Endothelial cell (in vitro differentiated cells): ENCODE measurements at places on chromosomes 13 and 19. TPM values are rescaled to one million over a fixed set of nuclear protein-coding genes. Genes with fewer than 3 reads are reported as not detected.

- no peaks in the 10 kb centered on the region for H3K4me1 ChIP-seq
- H3K36me3 ChIP-seq, result no peaks in the 10 kb centered on the region
- no peak for DNase-seq
- peaks cover 9% of the 10 kb centered on the region for H3K27me3 ChIP-seq
- H3K4me3 ChIP-seq, result no peak overlapping the region
These were observed 2.8 kb upstream of the AZU1 start for GRCh38 chr19:824885-825284.

GRCh38 chr19:12733369-12734214, 892 bp downstream of the TRIR start:
- H3K27ac ChIP-seq, result peak overlapping the region; percentile 97
- DNase-seq, result no peak
- peak overlapping the region; percentile 98 for H3K4me3 ChIP-seq
- H3K36me3 ChIP-seq, result peaks cover 20% of the 10 kb centered on the region
- H3K4me1 ChIP-seq, result peaks cover 29% of the 10 kb centered on the region
- H3K27me3 ChIP-seq, result peaks cover 18% of the 10 kb centered on the region

- H3K27me3 ChIP-seq, result no peaks in the 10 kb centered on the region
- H3K27ac ChIP-seq, result no peak overlapping the region
- H3K36me3 ChIP-seq, result no peaks in the 10 kb centered on the region
- no peak for DNase-seq
- peaks cover 3% of the 10 kb centered on the region for H3K4me1 ChIP-seq
- no peak overlapping the region for H3K4me3 ChIP-seq
These were observed 4.0 kb downstream of the ZBTB7A start for GRCh38 chr19:4062419-4063368.

Gene ONECUT3
- not detected for total RNA-seq

Gene TTC9B
- total RNA-seq, result 1.1 TPM

DNA sequence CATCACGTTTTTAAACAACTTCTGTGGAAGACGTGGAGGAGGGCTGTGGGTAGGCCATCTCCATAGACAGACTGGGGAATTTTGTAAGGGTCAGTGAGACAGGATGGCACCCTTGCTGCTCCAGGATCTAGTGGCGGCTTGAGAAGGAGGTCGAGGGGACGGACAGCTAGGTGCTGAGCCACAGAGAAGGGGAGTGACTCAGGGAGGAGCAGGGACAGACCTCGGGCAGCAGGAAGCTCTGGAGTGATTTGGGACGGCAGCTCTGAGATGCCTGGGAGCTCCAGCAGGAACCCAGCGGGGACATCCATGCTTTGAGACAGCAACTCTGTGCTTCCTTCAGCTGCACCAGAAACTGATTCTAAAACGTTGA, 169.1 kb upstream of the SOX1 start:
- peaks cover 4% of the 10 kb centered on the region for H3K36me3 ChIP-seq
- peaks cover 15% of the 10 kb centered on the region for H3K27me3 ChIP-seq
- peaks cover 43% of the 10 kb centered on the region for H3K4me1 ChIP-seq
- DNase-seq, result no peak
- H3K27ac ChIP-seq, result no peak overlapping the region
- no peak overlapping the region for H3K4me3 ChIP-seq

- DNase-seq, result no peak
- peak overlapping the region; percentile 58 for H3K27ac ChIP-seq
- H3K4me3 ChIP-seq, result peak overlapping the region; percentile 83
- peaks cover 20% of the 10 kb centered on the region for H3K27me3 ChIP-seq
- peaks cover 30% of the 10 kb centered on the region for H3K36me3 ChIP-seq
These were observed 1.9 kb upstream of the FAM174C start for GRCh38 chr19:1273263-1274041.

Gene PPM1N
- total RNA-seq, result 0.33 TPM

Gene GJB2
- 0.23 TPM for total RNA-seq

- peak overlapping the region; percentile 71 for H3K4me3 ChIP-seq
- H3K36me3 ChIP-seq, result peaks cover 54% of the 10 kb centered on the region
- peaks cover 95% of the 10 kb centered on the region for H3K4me1 ChIP-seq
- H3K27me3 ChIP-seq, result peaks cover 14% of the 10 kb centered on the region
- H3K27ac ChIP-seq, result peak overlapping the region; percentile 83
These were observed 40.0 kb downstream of the COL4A2 start for GRCh38 chr13:110347088-110347487.

Gene SRRM5
- 0.26 TPM for total RNA-seq

GRCh38 chr13:39655041-39655568, 357 bp upstream of the COG6 start:
- peaks cover 8% of the 10 kb centered on the region for H3K4me1 ChIP-seq
- no peak for DNase-seq
- no peaks in the 10 kb centered on the region for H3K36me3 ChIP-seq
- peak overlapping the region; percentile 100 for H3K4me3 ChIP-seq
- peaks cover 2% of the 10 kb centered on the region for H3K27me3 ChIP-seq

- no peak overlapping the region for H3K4me3 ChIP-seq
- no peak for DNase-seq
- H3K36me3 ChIP-seq, result no peaks in the 10 kb centered on the region
- no peaks in the 10 kb centered on the region for H3K4me1 ChIP-seq
- H3K27me3 ChIP-seq, result peaks cover 10% of the 10 kb centered on the region
These were observed 1.9 kb downstream of the CBARP start for GRCh38 chr19:1235625-1236538.

- H3K4me3 ChIP-seq, result no peak overlapping the region
- H3K27me3 ChIP-seq, result no peaks in the 10 kb centered on the region
- no peak for DNase-seq
- no peaks in the 10 kb centered on the region for H3K36me3 ChIP-seq
- no peaks in the 10 kb centered on the region for H3K4me1 ChIP-seq
- no peak overlapping the region for H3K27ac ChIP-seq
These were observed 1700.1 kb upstream of the SLC10A2 start for GRCh38 chr13:104766319-104766718.

DNA sequence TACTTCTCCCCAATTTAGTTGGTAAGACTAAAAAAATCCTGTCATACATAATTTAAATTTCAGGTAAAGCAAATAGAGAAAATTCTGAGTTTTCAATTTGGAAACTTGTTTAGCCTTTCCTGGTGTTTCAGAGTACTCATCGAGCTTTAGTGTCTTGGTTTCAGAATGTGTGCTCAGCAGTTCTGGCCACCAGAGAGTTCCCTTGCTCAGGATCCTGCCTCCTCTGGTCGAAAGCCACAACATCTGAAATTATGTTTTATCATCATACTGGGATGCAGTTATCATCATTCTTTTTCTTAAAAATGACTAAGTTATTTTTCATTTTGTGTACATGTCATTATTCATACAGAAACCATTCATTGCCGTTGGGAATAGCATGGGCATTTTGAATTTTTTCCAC, 263.2 kb upstream of the SPRY2 start:
- no peak overlapping the region for H3K4me3 ChIP-seq
- H3K27ac ChIP-seq, result no peak overlapping the region
- H3K4me1 ChIP-seq, result no peaks in the 10 kb centered on the region
- no peak for DNase-seq

Gene OR7G1
- not detected for total RNA-seq

GRCh38 chr13:110650436-110650835, 35.1 kb downstream of the NAXD start:
- no peak overlapping the region for H3K27ac ChIP-seq
- H3K4me3 ChIP-seq, result no peak overlapping the region

- H3K36me3 ChIP-seq, result peaks cover 7% of the 10 kb centered on the region
- H3K27ac ChIP-seq, result no peak overlapping the region
- peaks cover 7% of the 10 kb centered on the region for H3K4me1 ChIP-seq
- H3K4me3 ChIP-seq, result no peak overlapping the region
- H3K27me3 ChIP-seq, result peaks cover 5% of the 10 kb centered on the region
- no peak for DNase-seq
These were observed 5.9 kb downstream of the LAMP1 start for GRCh38 chr13:113302986-113303385.

GRCh38 chr13:49566461-49566860, 18.9 kb downstream of the RCBTB1 start:
- no peaks in the 10 kb centered on the region for H3K4me1 ChIP-seq
- no peak for DNase-seq
- H3K36me3 ChIP-seq, result peaks cover 26% of the 10 kb centered on the region
- H3K4me3 ChIP-seq, result peak overlapping the region; percentile 10
- H3K27me3 ChIP-seq, result no peaks in the 10 kb centered on the region

Gene PCDH8
- 0.15 TPM for total RNA-seq

DNA sequence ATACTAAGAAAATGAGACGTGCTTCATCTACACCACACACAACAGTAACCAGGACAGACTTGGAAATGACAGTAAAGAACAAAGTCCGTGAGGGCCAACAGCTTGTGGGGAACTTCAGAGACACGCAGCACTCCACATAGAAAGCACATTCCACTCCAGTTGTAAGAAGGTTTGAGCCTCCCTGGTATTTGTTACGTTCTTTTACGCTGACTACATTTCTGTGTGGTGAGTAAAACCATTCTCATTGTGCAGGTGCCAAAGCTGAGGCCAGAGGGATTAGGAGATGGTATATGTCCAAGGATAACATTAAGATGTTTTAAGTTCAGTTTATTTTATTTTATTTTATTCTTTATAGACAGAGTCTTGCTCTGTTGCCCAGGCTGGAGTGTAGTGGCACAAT, 1189.9 kb downstream of the UQCRFS1 start:
- peaks cover 4% of the 10 kb centered on the region for H3K36me3 ChIP-seq
- no peak for DNase-seq
- no peak overlapping the region for H3K27ac ChIP-seq
- peaks cover 2% of the 10 kb centered on the region for H3K27me3 ChIP-seq

- peaks cover 5% of the 10 kb centered on the region for H3K27me3 ChIP-seq
- no peak overlapping the region for H3K27ac ChIP-seq
- peaks cover 4% of the 10 kb centered on the region for H3K36me3 ChIP-seq
- DNase-seq, result no peak
- H3K4me3 ChIP-seq, result no peak overlapping the region
These were observed 72.6 kb downstream of the SIPA1L3 start for GRCh38 chr19:37979547-37980082.

Gene ZNF574
- 19.7 TPM for total RNA-seq

DNA sequence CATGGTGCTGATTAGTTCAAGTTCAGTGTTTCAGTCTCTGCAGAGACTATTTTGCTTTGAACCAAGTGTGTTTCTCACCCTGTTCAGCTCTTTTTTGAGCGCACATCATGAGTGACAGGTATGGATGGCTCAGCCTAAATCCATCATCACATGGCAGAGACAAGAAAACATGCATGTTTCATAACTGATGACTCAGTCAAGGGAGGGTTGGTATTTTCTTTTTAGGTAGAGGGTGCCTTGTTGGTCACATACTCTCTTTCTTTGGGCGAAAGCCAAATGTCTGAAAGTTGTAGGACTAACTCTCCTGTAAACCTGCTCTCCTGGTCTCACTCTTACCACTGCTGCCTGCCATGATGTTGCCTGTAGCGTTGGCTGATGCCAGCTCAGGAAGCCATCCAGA, 48.1 kb upstream of the RAP2A start:
- H3K27me3 ChIP-seq, result peaks cover 8% of the 10 kb centered on the region
- peaks cover 3% of the 10 kb centered on the region for H3K4me1 ChIP-seq
- H3K36me3 ChIP-seq, result peaks cover 52% of the 10 kb centered on the region
- no peak overlapping the region for H3K27ac ChIP-seq

GRCh38 chr19:55591555-55591954, 7.8 kb downstream of the FIZ1 start:
- H3K36me3 ChIP-seq, result peaks cover 28% of the 10 kb centered on the region
- peak overlapping the region; percentile 72 for H3K4me3 ChIP-seq
- H3K27me3 ChIP-seq, result peaks cover 9% of the 10 kb centered on the region
- no peak for DNase-seq

DNA sequence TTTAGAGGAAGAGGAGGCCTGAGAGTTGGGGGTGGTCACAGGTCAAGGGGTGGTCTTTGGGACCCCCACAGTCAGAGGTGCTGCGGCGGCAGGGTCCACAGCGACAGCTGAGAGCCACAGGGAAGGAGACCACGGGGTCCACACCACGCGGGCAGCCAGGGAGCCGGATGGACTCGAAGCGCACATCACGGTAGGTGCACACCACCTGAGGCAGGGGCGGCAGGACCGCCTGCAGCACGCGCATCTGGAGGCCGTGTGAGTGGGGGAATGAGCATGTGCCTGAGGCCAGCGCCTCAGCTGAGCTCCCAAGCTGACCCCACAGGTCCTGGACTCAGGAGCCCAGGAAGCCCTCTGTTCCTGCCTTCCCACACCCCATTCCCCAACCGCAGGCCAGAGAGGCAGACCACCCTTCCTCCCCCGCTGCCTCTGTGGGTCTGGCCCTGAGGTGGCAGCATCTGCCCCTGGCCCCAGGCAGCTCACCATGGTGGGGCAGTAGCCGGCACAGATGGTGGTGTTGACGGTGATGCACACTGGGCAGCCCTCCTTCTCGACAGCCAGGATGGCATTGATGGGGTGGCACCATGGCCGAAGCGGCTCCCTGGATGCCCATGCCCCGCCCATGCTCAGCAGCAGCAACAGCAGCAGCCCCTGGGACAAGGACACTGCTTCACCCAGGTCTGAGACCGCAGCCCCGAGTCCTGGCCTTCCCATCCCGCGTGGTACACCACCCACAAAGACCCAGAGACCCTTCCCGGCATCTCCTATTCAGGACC, 638 bp downstream of the LHB start:
- no peak for DNase-seq
- no peak overlapping the region for H3K4me3 ChIP-seq
- peaks cover 9% of the 10 kb centered on the region for H3K27me3 ChIP-seq

Gene NPAS1
- 1.0 TPM for total RNA-seq

- no peak overlapping the region for H3K4me3 ChIP-seq
- H3K36me3 ChIP-seq, result no peaks in the 10 kb centered on the region
- H3K27ac ChIP-seq, result no peak overlapping the region
These were observed 82.9 kb upstream of the SOX21 start for GRCh38 chr13:94795292-94795691.

DNA sequence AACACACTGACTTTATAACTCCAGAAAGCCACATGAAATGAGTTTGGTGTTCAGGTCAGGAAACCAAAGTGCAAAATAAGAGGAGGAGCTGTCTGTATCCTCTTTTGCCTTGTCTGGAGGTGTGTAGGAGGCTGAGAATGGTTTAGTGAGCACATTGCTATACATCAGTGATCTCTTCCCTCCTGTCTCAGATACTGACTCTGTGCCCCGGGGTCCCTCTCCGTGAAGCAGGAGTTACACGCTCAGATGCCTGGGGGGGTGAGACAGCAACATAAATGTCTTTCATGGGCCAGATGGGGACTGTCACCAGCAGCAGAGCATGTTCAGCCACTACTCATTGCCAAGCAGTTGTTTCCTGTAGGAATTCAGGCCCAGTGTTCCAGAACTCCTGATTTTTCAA, 285.4 kb downstream of the ATP8A2 start:
- H3K27ac ChIP-seq, result no peak overlapping the region
- DNase-seq, result no peak
- H3K4me1 ChIP-seq, result peaks cover 3% of the 10 kb centered on the region
- H3K4me3 ChIP-seq, result no peak overlapping the region

DNA sequence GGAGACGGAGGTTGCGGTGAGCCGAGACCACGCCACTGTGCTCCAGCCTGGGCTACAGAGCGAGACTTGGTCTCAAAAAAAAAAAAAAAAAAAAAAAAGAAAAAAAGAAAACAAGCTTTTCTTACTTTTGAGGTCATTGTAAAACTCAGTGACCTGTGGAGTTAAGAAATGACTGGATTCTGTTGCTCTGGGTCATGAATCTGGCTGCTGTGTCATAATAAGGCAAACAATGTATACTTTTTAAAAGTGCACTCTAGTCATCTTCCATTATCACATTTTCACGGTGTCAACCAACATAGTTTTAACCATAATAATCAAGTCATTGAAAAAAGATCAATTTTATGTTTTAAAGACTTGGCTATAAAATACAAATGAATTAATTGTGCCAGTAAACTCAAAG, 1186.6 kb downstream of the DIAPH3 start:
- DNase-seq, result no peak
- H3K27me3 ChIP-seq, result no peaks in the 10 kb centered on the region
- no peak overlapping the region for H3K4me3 ChIP-seq
- no peak overlapping the region for H3K27ac ChIP-seq
- no peaks in the 10 kb centered on the region for H3K36me3 ChIP-seq
- H3K4me1 ChIP-seq, result no peaks in the 10 kb centered on the region

GRCh38 chr13:109336730-109337129, 449.7 kb downstream of the IRS2 start:
- no peak overlapping the region for H3K27ac ChIP-seq
- no peak overlapping the region for H3K4me3 ChIP-seq
- peaks cover 3% of the 10 kb centered on the region for H3K4me1 ChIP-seq
- H3K27me3 ChIP-seq, result no peaks in the 10 kb centered on the region
